ENCODE measurements at places on chromosomes 12 and 14.
A peak's percentile ranks its signal among the peaks of the same experiment; 100 is the strongest.

- no peak for DNase-seq
Measured at GRCh38 chr12:5910790-5911548, 34.1 kb downstream of the ANO2 start.

- DNase-seq: no peak
Measured at GRCh38 chr14:30002859-30003258, 75.2 kb upstream of the PRKD1 start.

DNA sequence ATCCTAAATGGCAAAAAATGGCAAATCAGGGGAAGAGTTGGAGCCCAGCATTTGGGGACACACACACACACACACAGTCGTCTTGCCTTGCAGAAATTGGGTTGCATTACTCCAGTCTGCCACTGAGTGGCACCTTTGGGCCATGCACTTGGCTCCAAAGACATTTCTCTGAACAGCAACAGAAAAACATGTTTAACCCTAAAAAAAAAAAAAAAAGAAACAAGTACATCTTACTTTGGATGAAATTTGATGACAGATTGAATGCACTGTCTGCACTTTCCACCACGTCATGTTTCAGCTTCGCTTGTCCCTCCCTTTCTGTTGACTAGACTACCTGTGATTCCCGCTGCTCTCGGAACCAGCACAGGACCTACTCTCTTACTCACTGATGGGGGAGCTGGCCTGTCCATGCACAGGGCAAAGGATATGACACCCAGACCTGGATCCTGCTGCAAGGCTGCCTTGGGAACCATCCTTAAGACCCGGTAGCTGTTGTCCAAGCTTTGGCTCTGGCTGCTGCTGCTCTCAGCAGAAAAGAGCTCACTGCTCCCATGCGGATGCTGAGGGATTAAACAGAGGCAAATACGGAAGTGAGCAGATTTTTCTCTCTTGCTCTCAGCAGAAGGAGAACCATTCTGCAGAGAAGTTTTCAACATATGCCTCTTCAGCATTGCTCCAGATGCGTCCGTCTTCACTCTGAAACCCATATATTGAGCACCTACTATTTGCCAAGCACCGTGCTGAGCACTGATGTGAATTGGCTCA is 376.8 kb downstream of the DPF3 start:
- peak; percentile 71 for DNase-seq

GRCh38 chr14:22303589-22304195 is 285.3 kb downstream of the DAD1 start:
- peak; percentile 8 for DNase-seq

DNA sequence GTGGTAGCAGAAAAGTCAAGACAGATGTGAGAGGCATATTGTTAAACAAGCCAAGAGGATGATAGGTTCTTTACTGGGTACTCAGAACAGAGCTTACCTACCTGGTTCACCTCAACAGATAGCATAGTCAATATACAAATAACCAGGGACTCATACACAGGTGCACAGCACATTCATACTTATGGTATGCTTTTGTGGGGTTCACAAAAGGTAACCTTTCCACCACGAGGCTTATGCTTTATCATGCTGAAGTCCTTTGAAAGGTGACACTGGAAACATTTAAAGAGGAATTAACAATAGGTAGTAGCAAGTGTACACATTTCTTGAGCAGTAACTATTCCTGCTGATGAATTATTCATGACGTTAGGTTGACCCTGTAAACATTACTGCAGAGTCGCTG is 42.2 kb upstream of the MBIP start:
- no peak for DNase-seq

GRCh38 chr12:5480938-5481303 is 49.0 kb downstream of the NTF3 start:
- no peak for DNase-seq

- no peak for DNase-seq
Measured at GRCh38 chr12:50564237-50564947, 59.6 kb downstream of the DIP2B start.

GRCh38 chr14:62369919-62370560 is 607.8 kb downstream of the SNAPC1 start:
- DNase-seq: no peak

GRCh38 chr14:74934476-74935359 is 11.7 kb upstream of the RPS6KL1 start:
- DNase-seq: no peak

DNA sequence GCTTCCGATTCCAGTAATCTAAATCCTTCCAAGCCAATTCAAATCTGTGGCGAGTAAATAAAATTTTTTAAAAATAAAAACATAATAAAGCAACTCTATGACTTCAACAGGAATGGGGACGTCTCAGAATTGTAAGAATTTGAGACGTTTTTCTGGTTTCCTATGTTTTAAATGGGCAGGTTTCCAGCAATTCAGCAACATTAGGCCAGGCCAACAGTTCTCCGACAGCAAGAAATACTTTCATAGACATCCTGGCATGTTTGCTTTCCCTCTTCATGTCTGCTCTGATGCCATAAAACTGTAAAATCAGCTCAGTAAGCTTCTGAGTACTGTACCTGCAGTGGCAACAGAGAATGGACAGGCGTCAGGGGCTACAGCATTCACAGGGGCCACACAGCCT is 35.8 kb upstream of the DICER1 start:
- DNase-seq: no peak

DNA sequence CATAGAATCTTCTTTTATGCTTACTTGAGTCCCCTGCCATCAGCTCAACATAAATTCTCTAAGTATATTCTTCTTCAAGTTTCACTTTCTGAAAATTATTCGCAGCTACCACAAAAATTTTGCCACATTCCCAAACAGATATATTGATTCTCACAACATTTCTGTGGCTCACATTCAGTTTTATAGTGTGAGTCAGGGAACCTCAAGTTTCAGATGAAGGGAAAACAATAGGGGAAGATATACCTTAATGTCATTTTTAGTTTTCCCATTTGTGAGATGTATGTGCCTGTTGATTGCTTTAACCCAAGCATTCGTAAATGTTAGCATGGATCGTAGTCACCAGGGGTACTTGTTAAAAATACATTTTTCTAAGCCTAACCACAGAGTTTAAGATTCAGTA is 465.8 kb downstream of the CCER1 start:
- no peak for DNase-seq
